ENCODE measurements at places on chromosomes 12 and 14. TPM values are rescaled to one million over a fixed set of nuclear protein-coding genes. Genes with fewer than 3 reads are reported as not detected.

The KRT83 gene
- total RNA-seq: not detected

The AICDA gene
- total RNA-seq: 38.5 TPM

The AQP5 gene
- total RNA-seq: not detected

The TNFAIP2 gene
- total RNA-seq: not detected

The KLRK1 gene
- total RNA-seq: 35.4 TPM

The RASSF3 gene
- total RNA-seq: 49.9 TPM

The OTX2 gene
- total RNA-seq: not detected

The CISTR gene
- total RNA-seq: 1.3 TPM

The TEX22 gene
- 9.2 TPM for total RNA-seq

The DACT1 gene
- not detected for total RNA-seq

The TEAD4 gene
- total RNA-seq: not detected

The KRT3 gene
- not detected for total RNA-seq

The CLEC7A gene
- total RNA-seq: not detected

The GRIP1 gene
- 4.1 TPM for total RNA-seq

The NFATC4 gene
- total RNA-seq: 130 TPM

The TMPO gene
- 389 TPM for total RNA-seq

The HOXC4 gene
- total RNA-seq: 20.1 TPM

Measured in OCI-LY7 (cell line).